CD4-positive, alpha-beta T cell (primary cell): ENCODE measurements at places on chromosomes 5 and 9.
A peak's percentile ranks its signal among the peaks of the same experiment; 100 is the strongest.

- H3K27ac ChIP-seq: no peak overlapping the region
- H3K4me3 ChIP-seq: no peak overlapping the region
- H3K36me3 ChIP-seq: no peaks in the 10 kb centered on the region
- peak; percentile 53 for DNase-seq
Measured at GRCh38 chr5:116068028-116068632, 16.7 kb upstream of the COMMD10 start.

- no peaks in the 10 kb centered on the region for H3K27me3 ChIP-seq
- H3K4me1 ChIP-seq: no peaks in the 10 kb centered on the region
- no peak overlapping the region for H3K4me3 ChIP-seq
- H3K27ac ChIP-seq: no peak overlapping the region
Measured at GRCh38 chr5:91150234-91150633, 232.9 kb downstream of the ARRDC3 start.

DNA sequence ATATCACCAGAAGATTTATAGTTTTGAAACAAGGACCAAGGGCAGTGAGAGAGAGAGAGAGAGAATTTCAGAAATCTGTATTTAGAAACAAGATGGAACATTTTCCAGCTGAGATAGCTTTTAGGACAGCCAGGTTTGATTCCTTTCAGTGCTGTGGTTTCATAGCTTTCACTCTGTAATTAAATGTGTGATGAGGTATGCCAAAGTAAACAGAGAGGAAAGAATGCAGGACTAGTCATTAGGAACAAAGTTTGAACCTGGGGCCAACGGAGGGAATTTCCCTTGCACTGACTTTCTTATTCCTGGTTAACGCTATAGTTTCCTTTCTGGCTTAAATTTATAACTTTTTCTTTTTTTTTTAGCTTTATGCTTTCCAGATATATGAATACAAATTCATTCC, 10.0 kb upstream of the CCL28 start:
- no peak for DNase-seq
- H3K4me3 ChIP-seq: no peak overlapping the region
- H3K27me3 ChIP-seq: no peaks in the 10 kb centered on the region
- no peaks in the 10 kb centered on the region for H3K36me3 ChIP-seq
- no peaks in the 10 kb centered on the region for H3K4me1 ChIP-seq

- H3K4me1 ChIP-seq: no peaks in the 10 kb centered on the region
- no peaks in the 10 kb centered on the region for H3K36me3 ChIP-seq
- H3K4me3 ChIP-seq: no peak overlapping the region
- DNase-seq: no peak
- no peak overlapping the region for H3K27ac ChIP-seq
Measured at GRCh38 chr5:27312291-27312893, 274.0 kb upstream of the CDH9 start.

- peaks cover 10% of the 10 kb centered on the region for H3K27me3 ChIP-seq
- H3K36me3 ChIP-seq: no peaks in the 10 kb centered on the region
- DNase-seq: no peak
- no peaks in the 10 kb centered on the region for H3K4me1 ChIP-seq
Measured at GRCh38 chr9:117744856-117745389, 40.7 kb downstream of the TLR4 start.

DNA sequence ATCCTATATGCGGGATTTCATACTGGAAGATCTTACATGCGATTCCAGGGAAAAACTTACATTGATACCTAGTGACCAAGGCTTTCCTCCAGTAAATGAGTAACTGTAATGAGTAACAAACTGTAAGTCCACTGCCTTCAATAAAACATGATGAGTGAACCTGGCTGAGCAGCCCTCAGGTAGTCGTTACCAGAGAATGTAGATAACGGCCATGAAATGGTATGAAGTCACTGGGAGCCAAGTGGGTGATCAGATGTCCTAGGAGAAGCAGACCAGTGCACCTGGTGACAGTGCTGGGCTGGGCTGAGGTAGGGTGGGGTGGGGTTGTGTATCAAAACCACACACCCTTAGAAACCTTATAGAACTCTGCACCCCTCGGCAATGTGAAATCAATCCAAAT, 203.6 kb downstream of the ALDH1A1 start:
- no peak for DNase-seq
- no peaks in the 10 kb centered on the region for H3K36me3 ChIP-seq
- H3K27me3 ChIP-seq: no peaks in the 10 kb centered on the region
- no peak overlapping the region for H3K27ac ChIP-seq

DNA sequence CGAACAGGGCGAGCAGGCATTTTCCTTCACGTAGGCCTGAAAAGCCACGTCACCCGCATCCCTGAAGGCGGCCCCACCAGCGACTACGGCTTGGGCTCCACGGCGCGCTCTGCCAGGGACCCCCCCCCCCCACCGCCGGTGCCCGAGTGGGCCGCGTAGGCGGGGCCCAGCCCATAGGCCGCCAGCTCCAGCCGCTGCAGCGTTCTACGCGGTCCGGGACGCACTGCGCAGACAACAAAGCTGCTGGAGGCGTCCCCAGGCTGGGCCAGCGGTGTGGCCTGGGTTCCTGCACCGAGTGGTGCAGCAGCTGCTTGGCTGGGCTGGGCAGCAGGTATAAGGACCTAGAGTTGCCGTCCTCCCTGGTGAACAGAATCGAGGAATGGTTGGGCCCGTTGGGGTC, 18.3 kb upstream of the BTNL3 start:
- peaks cover 2% of the 10 kb centered on the region for H3K4me1 ChIP-seq
- no peak for DNase-seq
- no peaks in the 10 kb centered on the region for H3K27me3 ChIP-seq
- no peak overlapping the region for H3K27ac ChIP-seq

GRCh38 chr5:64646169-64646568, 44.1 kb upstream of the SHISAL2B start:
- H3K4me1 ChIP-seq: no peaks in the 10 kb centered on the region
- no peak overlapping the region for H3K27ac ChIP-seq
- no peaks in the 10 kb centered on the region for H3K27me3 ChIP-seq
- H3K36me3 ChIP-seq: no peaks in the 10 kb centered on the region
- no peak for DNase-seq
- no peak overlapping the region for H3K4me3 ChIP-seq
